GM03348 (cell line): ENCODE measurements at places on chromosomes 16 and 17.
A peak's percentile ranks its signal among the peaks of the same experiment; 100 is the strongest.

GRCh38 chr16:8958344-8959167 is 5.2 kb downstream of the USP7 start:
- DNase-seq = peak; percentile 74

- DNase-seq = no peak
Observed at GRCh38 chr16:65905331-65905730, 461.2 kb upstream of the CDH5 start.

- no peak for DNase-seq
Observed at GRCh38 chr17:44102849-44103622, 20.4 kb downstream of the HDAC5 start.

GRCh38 chr16:48366165-48367093 is 18.8 kb downstream of the SIAH1 start:
- DNase-seq = peak; percentile 68

DNA sequence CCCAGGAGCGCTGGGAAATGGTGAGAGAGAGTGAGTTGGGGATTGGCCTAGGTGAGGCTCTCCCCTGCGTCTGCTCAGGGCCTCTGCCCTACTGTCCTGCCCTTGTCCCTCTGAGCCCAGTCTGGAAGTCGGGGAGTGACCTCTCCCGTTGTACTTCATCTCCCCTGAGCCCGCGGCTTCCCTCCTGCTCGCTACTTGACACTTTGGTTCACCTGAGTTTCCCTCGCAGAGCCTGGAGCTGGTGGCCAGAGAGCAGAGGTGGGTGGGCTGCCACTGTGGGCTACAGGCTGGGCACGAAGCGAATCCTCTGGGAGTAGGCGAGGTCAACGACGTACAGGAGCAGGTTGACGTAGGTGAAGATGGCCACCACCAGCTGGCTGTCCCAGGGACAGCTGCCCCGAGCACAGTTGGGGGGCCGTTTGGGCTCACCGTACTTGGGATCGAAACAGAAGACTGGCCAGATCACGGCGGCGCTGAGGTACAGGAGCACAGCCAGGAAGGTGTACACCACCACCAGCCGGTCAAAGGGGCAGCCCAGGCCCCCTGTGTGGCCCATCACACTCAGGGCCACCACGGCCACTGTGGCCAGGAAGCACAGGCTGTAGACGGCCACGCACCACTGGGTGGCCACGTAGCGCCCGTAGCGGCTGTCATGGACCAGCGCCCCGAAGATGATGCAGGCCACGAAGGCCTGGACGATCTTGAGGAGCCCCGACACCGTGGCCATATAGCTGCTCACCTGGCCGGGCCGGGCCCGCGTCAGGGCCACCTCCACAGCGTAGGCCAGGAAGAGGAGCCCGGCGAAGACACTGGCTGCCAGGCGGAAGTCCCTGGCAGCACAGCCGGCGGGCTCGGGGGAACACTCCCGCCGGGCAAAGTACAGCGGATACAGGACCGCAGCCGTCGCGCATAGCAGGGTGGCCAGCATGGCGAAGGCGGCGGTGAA is 3.7 kb upstream of the PYCR1 start:
- no peak for DNase-seq

- DNase-seq = no peak
Observed at GRCh38 chr17:58331815-58332777, 3.5 kb upstream of the TSPOAP1 start.
